ENCODE measurements at places on chromosomes 7 and 10. TPM values are rescaled to one million over a fixed set of nuclear protein-coding genes. Genes with fewer than 3 reads are reported as not detected.

- H3K27me3 ChIP-seq, result no peaks in the 10 kb centered on the region
- H3K36me3 ChIP-seq, result no peaks in the 10 kb centered on the region
- H3K4me3 ChIP-seq, result no peak overlapping the region
- no peak for DNase-seq
Measured at GRCh38 chr10:60594476-60595051, 183.7 kb upstream of the CDK1 start.

The KLHL7 gene
- total RNA-seq, result 31.6 TPM

DNA sequence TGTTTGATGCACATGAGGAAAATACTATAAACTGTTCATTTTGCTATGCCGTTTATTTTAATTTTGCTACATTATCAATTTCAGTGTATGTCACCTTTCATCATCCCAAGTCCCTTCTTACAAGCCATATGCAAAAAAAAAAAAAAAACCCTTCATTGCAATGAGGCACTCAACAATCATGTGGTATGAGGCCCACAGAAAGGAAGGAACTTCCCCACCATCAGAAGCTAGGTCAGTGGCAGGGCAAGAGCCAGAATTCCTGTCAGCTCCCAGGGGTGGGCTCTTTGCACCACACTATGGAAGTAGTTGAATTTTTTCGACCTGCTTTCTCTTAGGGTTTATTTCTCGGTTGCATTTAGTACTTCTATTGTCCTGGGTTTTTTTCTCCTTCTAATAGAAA is 75.4 kb downstream of the NOC3L start:
- peaks cover 8% of the 10 kb centered on the region for H3K4me1 ChIP-seq
- H3K27ac ChIP-seq, result no peak overlapping the region
- no peak overlapping the region for H3K4me3 ChIP-seq
- no peaks in the 10 kb centered on the region for H3K36me3 ChIP-seq
- H3K27me3 ChIP-seq, result no peaks in the 10 kb centered on the region
- no peak for DNase-seq

The HYAL4 gene
- 0.26 TPM for total RNA-seq
